Spinal cord (tissue), 10 donors: ENCODE measurements at places on chromosomes 4 and X.

DNA sequence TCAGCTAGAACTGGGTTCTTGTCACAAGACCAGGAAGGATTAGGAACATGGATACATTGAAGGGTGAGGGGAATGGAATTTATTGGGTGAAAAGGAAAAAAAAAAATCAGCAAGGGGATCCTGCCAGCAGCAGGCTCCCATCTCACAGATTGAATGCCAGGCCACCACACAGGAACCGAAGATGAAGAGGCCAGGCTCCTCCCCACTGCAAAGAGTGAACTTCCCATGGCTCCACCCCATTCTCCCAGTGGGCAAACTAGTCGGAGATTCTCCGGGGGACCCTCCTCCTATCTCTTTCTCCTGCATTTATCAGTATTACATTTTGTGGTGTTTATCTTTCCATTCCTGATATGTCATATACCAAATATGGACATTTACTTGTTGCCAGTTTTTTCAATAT, 46.0 kb upstream of the MAGED1 start:
- no peak overlapping the region for H3K4me3 ChIP-seq
- no peaks in the 10 kb centered on the region for H3K36me3 ChIP-seq
- no peaks in the 10 kb centered on the region for H3K27me3 ChIP-seq
- DNase-seq: no peak
- H3K27ac ChIP-seq: no peak overlapping the region

GRCh38 chr4:83561381-83561780, 25.5 kb downstream of the GPAT3 start:
- H3K27ac ChIP-seq: no peak overlapping the region
- no peaks in the 10 kb centered on the region for H3K27me3 ChIP-seq
- no peak for DNase-seq
- H3K36me3 ChIP-seq: no peaks in the 10 kb centered on the region
- H3K4me3 ChIP-seq: no peak overlapping the region

DNA sequence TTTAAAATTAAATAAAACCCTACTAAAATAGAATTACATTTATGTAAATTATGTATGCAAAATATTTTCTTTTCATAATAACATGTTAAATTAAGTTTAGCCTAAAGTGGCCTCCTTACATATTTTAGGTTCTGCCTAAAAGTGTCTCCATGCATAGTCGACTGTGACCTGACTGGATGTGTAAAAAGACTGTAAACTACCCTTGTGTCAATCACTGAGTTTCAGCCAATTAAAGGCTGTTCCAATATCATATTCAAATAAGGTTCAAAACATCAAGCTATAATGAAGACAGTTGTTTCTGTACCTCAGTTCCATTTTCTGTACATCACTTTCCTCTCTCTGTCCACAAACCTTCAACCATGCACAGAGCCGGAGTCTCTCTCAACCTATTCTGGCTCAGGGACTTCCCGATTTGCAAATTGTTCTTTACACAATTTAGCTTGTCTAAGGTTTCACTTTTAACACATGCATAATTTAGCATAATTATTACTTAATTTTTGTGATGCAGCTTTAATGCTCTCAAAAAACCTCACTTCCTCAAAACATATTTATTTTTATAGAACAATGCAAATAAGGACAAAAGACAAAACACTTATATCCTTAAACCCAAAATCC, 60.1 kb downstream of the SH3RF1 start:
- no peak overlapping the region for H3K27ac ChIP-seq
- no peaks in the 10 kb centered on the region for H3K36me3 ChIP-seq
- H3K27me3 ChIP-seq: no peaks in the 10 kb centered on the region
- no peak overlapping the region for H3K4me3 ChIP-seq
- no peak for DNase-seq
- H3K4me1 ChIP-seq: no peaks in the 10 kb centered on the region

GRCh38 chr4:139005774-139006173, 9.8 kb upstream of the NOCT start:
- DNase-seq: no peak
- H3K36me3 ChIP-seq: no peaks in the 10 kb centered on the region
- no peak overlapping the region for H3K27ac ChIP-seq
- H3K4me3 ChIP-seq: no peak overlapping the region

DNA sequence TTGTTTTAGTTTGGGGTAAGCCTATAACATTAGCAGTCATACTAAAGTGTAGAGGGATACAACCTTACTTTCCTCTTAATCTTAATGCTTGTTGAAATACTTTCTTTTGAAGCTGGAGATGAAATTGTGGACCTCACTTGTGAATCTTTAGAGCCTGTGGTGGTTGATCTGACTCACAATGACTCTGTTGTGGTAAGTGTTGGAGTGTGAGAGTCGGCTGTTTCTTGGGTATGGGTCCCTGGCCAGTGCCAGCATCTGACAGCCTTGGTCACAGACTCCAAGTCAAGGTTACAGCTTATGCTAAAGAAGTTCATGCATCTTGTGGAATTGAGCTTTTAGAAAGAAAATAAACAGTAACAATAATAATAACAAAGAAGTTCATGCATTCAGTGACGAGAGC, 31.6 kb downstream of the RNF4 start:
- no peak overlapping the region for H3K4me3 ChIP-seq
- no peaks in the 10 kb centered on the region for H3K27me3 ChIP-seq
- no peak overlapping the region for H3K27ac ChIP-seq
- H3K36me3 ChIP-seq: peaks cover 50% of the 10 kb centered on the region
- DNase-seq: no peak

GRCh38 chr4:25088093-25088952, 57.6 kb upstream of the LGI2 start:
- no peaks in the 10 kb centered on the region for H3K36me3 ChIP-seq
- H3K4me1 ChIP-seq: peaks cover 21% of the 10 kb centered on the region
- no peak overlapping the region for H3K27ac ChIP-seq
- peaks cover 10% of the 10 kb centered on the region for H3K27me3 ChIP-seq
- peak overlapping the region; percentile 19 for H3K4me3 ChIP-seq
- DNase-seq: peak; percentile 84

- no peak overlapping the region for H3K27ac ChIP-seq
- no peaks in the 10 kb centered on the region for H3K27me3 ChIP-seq
- no peak for DNase-seq
- no peak overlapping the region for H3K4me3 ChIP-seq
- no peaks in the 10 kb centered on the region for H3K4me1 ChIP-seq
Observed at GRCh38 chr4:43990963-43991362, 457.6 kb downstream of the KCTD8 start.

GRCh38 chrX:65502618-65503017, 32.0 kb downstream of the LAS1L start:
- H3K4me3 ChIP-seq: no peak overlapping the region
- no peaks in the 10 kb centered on the region for H3K4me1 ChIP-seq
- H3K27ac ChIP-seq: no peak overlapping the region
- no peaks in the 10 kb centered on the region for H3K36me3 ChIP-seq
- DNase-seq: no peak

DNA sequence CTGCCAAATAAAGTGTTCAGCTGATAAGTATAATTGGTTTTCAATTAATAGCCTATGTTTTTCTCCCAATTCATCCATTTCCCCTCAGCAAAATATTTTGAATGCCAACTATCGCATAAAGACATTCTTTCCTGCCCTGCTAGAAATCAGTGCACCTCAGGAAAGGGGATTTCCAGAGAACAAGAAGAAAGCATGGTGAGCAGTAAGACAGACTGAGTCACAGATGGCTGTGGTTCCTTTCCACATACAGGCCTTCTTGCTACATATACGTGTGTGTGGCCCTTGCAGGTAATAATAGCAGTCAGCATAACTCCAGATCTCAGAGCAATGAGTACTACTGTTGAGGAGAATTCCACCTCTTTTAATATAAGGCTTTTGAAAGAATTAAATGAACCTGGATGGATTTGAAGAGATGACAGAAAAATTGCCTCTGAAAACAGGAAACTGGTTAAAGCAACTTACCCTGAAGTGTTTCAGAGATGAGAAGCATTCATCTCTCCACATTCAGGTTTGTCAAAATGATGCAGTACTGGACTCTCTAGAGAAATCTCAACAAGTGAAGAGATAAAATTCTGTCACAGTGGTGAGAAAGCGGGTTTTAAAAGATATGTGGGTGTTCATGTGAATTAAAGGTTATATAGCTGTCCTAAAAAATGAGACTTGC, 13.6 kb downstream of the GASK1B start:
- H3K27ac ChIP-seq: peak overlapping the region; percentile 65
- H3K27me3 ChIP-seq: no peaks in the 10 kb centered on the region
- no peak overlapping the region for H3K4me3 ChIP-seq
- no peaks in the 10 kb centered on the region for H3K4me1 ChIP-seq
- DNase-seq: no peak
- no peaks in the 10 kb centered on the region for H3K36me3 ChIP-seq

DNA sequence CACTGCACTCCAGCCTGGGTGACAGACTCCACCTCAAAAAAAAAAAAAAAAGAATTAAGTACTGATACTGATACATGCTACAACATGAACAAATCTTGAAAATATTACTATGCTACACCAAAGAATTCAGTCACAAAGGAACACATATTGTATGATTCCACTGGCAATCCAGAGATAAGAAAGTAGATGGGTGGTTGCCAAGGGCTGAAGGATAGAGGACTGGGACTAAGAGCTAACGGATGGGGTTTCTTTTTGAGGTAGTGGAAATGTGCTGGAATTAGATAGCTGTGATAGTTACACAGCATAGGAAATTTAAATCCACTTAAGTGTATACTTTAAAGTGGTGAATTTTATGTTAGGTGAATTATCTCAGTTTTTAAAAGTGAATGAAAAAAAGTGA, 12.5 kb downstream of the ATP11C start:
- DNase-seq: no peak
- no peak overlapping the region for H3K4me3 ChIP-seq
- no peak overlapping the region for H3K27ac ChIP-seq
- no peaks in the 10 kb centered on the region for H3K4me1 ChIP-seq
- H3K36me3 ChIP-seq: no peaks in the 10 kb centered on the region
- H3K27me3 ChIP-seq: no peaks in the 10 kb centered on the region

DNA sequence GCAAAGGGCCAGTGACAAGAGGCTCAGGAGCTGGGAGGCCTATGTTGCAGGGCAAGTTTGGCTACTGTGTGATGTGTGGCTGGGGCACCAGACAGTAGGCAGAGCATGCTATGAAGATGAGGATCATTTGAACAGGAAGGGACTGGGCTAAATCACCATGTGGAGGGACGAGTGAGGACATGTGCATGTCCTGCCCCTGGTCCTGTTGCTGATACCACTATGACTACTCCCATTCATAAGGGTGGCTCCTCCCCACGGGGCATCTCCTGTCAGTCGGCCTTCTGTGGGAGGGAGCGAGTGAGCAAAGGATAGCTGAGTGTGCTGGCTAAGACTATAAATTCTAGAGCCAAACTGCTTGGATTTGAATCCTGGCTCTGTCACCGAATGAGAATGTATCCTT, 139.2 kb downstream of the TMEM164 start:
- no peak for DNase-seq
- H3K27ac ChIP-seq: no peak overlapping the region
- no peaks in the 10 kb centered on the region for H3K36me3 ChIP-seq
- no peak overlapping the region for H3K4me3 ChIP-seq

DNA sequence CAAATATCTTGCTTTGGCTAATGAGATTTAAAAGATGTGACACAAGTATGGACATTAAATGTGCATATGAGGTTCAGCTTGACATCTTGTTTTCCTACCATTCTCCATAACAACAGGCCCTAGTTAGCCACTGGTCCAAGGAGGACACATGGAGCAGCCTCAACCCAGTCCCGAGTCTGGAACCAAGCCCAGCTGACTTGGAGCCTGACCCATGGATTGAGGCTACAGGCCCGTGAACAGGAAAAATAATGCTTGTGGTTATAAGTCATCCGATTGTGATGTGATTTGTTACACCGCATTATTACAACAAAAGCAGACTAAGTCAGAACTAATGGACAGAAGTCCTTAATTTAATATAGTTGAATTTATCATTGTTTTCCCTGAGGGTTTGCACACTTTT, 123.2 kb upstream of the BANK1 start:
- no peaks in the 10 kb centered on the region for H3K36me3 ChIP-seq
- no peak overlapping the region for H3K27ac ChIP-seq
- no peaks in the 10 kb centered on the region for H3K27me3 ChIP-seq
- DNase-seq: no peak

DNA sequence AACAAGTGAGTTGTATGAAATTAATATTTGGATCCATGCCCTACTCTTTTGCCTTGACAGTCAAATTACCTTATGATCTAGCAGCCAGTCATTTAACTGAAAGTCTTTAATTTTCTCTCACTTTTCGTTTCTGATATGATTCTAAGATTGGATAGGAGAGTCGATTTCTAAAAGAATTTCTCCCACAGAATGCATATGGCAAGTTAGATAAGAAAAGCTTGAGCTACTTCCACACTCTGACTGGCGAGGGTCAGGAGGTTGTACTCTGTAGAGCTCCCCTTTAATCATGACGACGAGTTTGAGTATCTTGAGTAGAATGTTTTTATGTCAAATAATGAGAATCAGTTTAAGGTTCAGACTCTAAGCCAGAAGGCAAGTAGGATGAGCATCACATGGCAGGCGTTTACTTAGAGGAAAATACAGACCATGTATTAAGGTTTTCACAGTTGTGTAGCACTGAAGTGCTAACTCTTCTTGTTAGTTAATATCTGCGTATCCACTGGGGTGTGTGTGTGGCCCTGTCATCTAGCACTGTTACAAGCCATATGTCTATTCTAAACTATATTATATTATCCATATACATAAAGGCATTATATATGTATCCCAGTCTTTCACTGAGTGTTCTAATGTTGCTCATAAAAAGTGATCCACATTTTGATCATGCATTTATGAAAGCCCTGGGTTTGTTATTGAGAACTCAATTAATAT, 37.8 kb downstream of the LRP2BP start:
- no peak for DNase-seq
- H3K4me3 ChIP-seq: no peak overlapping the region
- H3K27ac ChIP-seq: no peak overlapping the region
- peaks cover 9% of the 10 kb centered on the region for H3K36me3 ChIP-seq
- H3K4me1 ChIP-seq: no peaks in the 10 kb centered on the region

GRCh38 chr4:87506974-87507701, 22.0 kb downstream of the SPARCL1 start:
- DNase-seq: no peak
- peaks cover 11% of the 10 kb centered on the region for H3K4me1 ChIP-seq
- H3K27me3 ChIP-seq: no peaks in the 10 kb centered on the region

- H3K36me3 ChIP-seq: no peaks in the 10 kb centered on the region
- H3K4me3 ChIP-seq: no peak overlapping the region
- no peak for DNase-seq
- H3K27ac ChIP-seq: no peak overlapping the region
- peaks cover 15% of the 10 kb centered on the region for H3K4me1 ChIP-seq
Observed at GRCh38 chr4:148059617-148060180, 327.8 kb downstream of the ARHGAP10 start.

GRCh38 chr4:107392951-107393350, 327.1 kb downstream of the PAPSS1 start:
- no peaks in the 10 kb centered on the region for H3K27me3 ChIP-seq
- no peaks in the 10 kb centered on the region for H3K4me1 ChIP-seq
- no peak overlapping the region for H3K4me3 ChIP-seq
- no peak for DNase-seq
- no peak overlapping the region for H3K27ac ChIP-seq
- H3K36me3 ChIP-seq: no peaks in the 10 kb centered on the region
